Stimulated activated CD8-positive, alpha-beta memory T cell treated with anti-CD3 and anti-CD28 coated beads, Interleukin-4, amount 100 ng/mL, for 1 hour (primary cell): ENCODE measurements at places on chromosomes 5 and 9.

GRCh38 chr5:82649943-82650342, 371.8 kb upstream of the RPS23 start:
- no peak for DNase-seq

DNA sequence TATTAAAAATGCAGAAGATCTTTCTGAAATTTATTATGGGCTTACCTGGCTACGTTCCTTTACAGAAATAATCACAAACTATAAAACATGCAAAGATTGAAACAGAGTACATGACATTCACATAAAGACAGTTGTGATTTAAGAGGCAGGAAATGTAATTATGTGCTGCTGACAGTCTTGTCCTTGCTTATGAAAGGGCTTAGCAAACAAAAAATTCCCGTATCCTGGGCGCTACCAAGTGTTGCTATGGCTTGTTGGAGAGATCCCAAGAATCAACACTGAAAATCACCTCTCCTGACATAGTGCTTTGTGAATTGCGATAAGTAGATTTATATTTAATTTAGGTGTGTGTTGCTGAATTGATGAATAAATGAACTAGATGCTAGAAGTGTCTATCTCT, 352.5 kb upstream of the C9orf72 start:
- no peak for DNase-seq

GRCh38 chr5:131640043-131640856, 5.2 kb upstream of the RAPGEF6 start:
- no peak for DNase-seq

GRCh38 chr9:19441730-19442129, 32.9 kb downstream of the ACER2 start:
- no peak for DNase-seq

DNA sequence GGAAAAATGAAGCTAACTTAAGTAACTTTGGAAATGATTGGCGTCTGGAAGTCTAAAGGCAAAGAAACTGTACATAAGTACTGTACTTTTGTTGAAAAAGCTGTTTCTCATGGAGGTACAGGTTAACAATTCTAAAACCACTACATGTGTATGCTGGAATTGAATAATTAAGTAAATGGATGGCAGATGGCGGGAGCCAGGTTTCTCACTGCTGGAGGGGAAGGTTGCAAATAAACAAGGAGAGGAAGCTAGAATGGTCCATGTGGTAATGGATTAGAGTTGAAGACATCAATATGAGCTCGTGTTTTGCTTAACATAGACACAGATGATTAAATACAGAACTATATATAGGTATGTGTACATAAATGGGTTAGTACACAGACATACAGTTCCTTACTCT, 43.2 kb upstream of the ASTN2 start:
- DNase-seq, result no peak
